ENCODE measurements at places on chromosomes 4 and X. TPM values are rescaled to one million over a fixed set of nuclear protein-coding genes. Genes with fewer than 3 reads are reported as not detected.

DNA sequence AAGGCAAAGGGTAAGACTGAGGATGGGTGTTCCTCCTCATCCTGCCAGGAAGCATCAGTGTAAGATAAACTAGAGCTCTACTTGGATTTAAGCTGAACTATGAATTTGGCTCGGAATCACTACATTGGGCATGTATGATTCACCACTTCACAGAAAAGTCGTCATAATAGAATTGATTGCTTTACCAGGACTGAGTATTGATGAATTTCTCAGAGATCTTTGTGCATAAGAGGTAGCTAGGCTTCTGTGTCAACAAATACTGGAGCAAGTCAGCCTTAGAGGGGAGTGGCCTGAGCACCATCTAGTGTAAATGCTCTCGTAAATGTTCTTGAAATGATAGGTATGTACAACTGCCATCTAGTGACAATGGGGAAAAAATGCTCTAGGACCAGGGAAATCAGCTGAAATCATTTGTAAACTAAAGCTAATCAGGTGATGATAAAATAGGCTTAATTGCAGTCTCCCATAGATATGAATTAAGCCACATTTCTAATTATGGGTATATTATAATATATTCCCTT lies 309.5 kb upstream of the FMR1 start:
- no peak for DNase-seq

DNA sequence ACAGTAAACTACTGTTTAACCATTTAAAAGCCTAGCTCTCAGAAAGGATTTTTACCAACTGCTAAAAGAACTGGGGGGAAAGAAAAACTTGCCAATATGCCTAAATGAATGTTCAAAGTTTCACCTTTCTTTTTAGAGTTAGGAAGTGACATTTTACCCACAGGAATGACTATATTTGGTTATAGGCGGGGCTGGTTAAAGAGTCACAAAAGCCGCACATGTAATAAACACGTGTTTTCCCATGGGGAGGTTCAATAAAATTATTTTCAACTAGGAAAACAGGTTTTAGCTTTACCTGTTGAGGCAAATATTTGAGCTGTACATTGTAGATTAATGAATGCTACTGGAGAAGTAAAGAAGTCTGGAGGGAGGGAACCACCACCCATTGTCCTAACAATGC lies 41.6 kb upstream of the UGDH start:
- DNase-seq = no peak

- DNase-seq = no peak
Observed at GRCh38 chr4:144709159-144709558, 63.2 kb downstream of the HHIP start.

DNA sequence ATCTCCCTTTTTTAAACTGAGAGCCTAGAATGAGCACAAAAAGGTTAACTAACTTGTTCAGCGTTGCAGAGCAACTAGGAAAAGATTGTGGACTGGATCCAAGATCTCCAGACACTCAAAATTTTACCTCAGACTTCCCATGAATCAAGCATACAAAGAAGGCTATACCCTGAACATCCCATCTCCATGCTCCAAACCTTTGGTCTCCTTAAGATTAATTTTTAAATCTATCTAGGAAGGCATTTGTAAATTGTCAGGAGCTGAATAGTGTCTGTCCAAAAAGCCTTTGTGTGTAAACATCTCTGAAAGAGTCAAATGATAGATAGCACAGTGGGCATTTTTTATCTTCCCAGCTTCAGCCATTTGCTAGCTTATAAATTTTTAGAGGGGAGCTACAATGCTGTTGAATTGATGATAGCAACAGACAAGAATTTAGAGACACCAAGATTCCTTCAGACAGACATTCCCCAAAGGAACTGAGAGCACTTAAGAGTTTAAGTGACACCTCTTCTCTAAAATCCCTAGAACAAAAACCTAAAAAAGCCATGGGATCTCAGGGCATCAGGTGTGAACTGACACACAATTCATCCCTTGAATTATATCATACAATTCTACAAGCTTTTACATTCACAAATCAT lies 480.8 kb upstream of the FAM241A start:
- no peak for DNase-seq

Gene RGN
- total RNA-seq = not detected

- DNase-seq = no peak
Observed at GRCh38 chr4:138692411-138692810, 323.2 kb upstream of the NOCT start.

- no peak for DNase-seq
Observed at GRCh38 chr4:122619611-122620010, 1.3 kb downstream of the IL21 start.

GRCh38 chrX:84340968-84341367 lies 153.0 kb upstream of the RPS6KA6 start:
- DNase-seq = no peak

GRCh38 chr4:55932511-55932910 lies 16.2 kb upstream of the CEP135 start:
- no peak for DNase-seq

Gene ANOS1
- 54.9 TPM for total RNA-seq

DNA sequence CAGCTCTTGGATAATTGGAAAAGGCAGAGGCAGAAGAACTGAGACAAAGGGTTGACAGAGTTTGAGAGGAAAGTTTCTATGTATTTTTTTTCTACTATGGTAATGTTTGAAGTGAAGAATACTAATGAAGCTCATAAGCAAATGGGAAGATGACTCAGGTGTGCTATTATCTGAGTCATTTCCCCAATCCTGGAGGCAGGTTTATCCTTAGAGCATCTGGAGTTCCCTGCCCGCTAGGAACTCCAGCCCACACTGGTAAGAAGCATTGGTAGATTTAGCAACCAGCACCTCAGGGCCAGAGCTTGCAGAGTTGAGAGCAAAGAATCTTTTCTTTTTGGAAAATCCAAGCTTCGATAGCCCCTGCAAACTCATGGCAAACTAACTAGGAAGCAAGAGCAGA lies 55.2 kb downstream of the DOCK11 start:
- no peak for DNase-seq

Gene ASMT
- 1.4 TPM for total RNA-seq

Gene PRR32
- total RNA-seq = not detected

- no peak for DNase-seq
Observed at GRCh38 chr4:55186123-55186522, 60.7 kb upstream of the KDR start.

- DNase-seq = no peak
Observed at GRCh38 chr4:128810331-128810870, 901 bp downstream of the JADE1 start.

Gene MXD4
- 24.1 TPM for total RNA-seq

Gene TCEAL2
- total RNA-seq = 14.2 TPM

Measured in H9 (cell line).